ENCODE measurements at places on chromosomes 5 and 9.

DNA sequence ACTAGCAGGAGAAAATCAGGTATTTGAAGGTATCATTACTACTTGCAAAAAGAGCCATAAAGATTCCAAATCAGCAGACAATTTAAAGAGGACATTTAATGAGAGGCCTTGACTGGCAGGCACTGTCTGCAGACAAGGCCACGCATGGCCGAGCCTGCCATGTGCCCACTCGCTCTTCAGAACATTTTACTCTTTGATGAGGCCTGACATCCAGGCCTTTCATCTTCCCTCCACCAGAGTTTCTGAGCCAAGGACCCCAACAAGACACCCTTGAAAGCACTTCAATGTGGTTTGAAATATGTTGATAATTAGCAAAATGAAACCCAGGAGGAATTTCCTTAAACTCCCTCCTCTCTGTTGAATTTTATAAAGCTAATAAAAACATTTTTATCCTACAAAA lies 16.4 kb downstream of the AK8 start:
- H3K4me1 ChIP-seq: peaks cover 8% of the 10 kb centered on the region
- H3K27me3 ChIP-seq: no peaks in the 10 kb centered on the region
- H3K27ac ChIP-seq: no peak overlapping the region
- no peaks in the 10 kb centered on the region for H3K36me3 ChIP-seq
- DNase-seq: no peak

DNA sequence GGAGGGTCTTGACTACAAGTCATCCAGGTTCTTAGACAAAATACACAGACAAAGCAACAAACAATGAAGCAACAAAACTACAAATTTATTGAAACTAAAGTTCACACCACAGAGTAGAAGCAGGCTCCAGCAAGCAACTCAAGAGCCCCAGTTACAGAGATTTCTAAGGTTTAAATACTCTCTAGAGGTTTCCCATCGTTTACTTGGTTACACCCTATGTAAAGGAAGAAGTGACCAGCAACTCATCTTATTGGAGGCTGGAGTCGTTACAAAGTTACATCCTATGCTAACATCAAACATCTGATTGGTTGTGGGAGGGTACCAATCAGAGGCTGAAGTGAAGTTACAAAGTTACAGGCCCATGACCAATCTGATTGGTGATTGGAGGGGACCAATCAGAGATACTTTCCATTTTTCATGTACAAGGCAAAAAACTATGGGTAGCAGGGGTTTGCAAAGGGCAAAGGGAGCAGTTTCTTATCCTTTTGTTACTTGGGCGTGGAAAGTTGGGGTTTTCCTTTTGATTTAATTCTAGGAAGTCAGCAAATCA lies 2292.6 kb upstream of the C9orf72 start:
- H3K4me3 ChIP-seq: no peak overlapping the region
- H3K27me3 ChIP-seq: no peaks in the 10 kb centered on the region
- H3K27ac ChIP-seq: no peak overlapping the region
- no peak for DNase-seq

DNA sequence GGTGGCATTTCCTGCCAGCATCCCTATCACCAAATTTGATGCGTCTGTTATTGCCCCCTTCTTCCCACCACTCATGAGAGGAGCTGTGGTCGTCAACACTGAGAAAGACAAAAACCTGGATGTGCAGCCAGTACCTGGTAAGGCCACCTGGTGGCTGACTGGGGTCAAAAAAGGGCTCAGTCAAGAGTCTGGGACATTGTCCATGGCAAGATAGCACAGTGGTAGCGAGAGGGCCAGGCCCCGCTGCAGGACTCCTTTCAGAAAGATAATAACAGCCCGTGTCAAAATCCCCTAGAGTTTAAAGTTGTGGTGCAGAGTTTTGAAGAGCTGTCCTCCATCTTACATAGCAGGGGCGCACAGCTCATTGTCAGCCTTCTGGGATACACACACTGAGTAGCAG lies 40.8 kb downstream of the CSF1R start:
- DNase-seq: no peak
- no peak overlapping the region for H3K27ac ChIP-seq
- no peaks in the 10 kb centered on the region for H3K27me3 ChIP-seq

- H3K4me3 ChIP-seq: no peak overlapping the region
- no peak for DNase-seq
- H3K36me3 ChIP-seq: peaks cover 15% of the 10 kb centered on the region
- no peak overlapping the region for H3K27ac ChIP-seq
Observed at GRCh38 chr9:6471231-6471850, 58.3 kb downstream of the UHRF2 start.

DNA sequence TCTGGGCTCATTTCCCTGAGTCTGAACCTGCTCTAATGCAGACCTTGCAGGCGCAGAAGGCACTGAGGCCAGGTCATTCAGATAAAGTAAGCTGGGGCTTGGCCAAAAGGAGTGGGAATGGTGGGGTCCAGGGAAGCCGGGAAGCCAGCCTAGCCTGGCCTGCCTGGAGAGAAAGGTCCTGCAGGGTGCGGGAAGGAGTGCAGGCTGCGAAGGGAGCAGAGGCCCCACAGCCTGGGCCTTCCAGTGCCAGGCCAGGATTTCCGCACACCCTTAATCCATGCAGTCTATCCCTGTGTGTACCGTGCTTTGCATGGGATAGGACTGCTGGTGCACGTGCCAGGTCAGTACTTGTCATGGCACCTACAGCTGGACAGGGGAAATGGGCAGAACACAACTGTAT lies 3.6 kb upstream of the STING1 start:
- no peaks in the 10 kb centered on the region for H3K27me3 ChIP-seq
- H3K4me3 ChIP-seq: no peak overlapping the region
- no peaks in the 10 kb centered on the region for H3K36me3 ChIP-seq
- DNase-seq: no peak

GRCh38 chr5:170482511-170482910 lies 21.3 kb upstream of the KCNIP1 start:
- H3K4me1 ChIP-seq: no peaks in the 10 kb centered on the region
- DNase-seq: no peak
- H3K27me3 ChIP-seq: no peaks in the 10 kb centered on the region

DNA sequence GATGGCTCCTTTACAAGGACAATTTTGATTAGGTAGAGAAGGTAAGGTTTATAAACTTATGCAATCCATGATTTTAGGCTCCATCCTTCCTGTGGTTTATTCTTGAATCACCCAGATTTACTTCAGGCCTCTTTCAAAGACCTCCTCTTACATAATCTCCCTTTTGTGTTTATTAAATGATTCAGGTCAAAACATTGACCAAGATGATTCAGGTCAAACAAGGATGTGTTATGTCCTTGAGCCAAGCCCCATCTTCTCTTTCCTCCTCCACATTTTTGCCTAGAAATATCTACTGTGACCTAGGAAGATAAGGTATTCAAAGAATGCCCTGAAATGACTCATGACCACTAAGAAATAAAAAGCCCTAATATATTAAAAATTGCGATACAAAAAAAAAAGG lies 31.8 kb upstream of the TLR4 start:
- no peaks in the 10 kb centered on the region for H3K36me3 ChIP-seq
- H3K27ac ChIP-seq: no peak overlapping the region
- H3K4me3 ChIP-seq: no peak overlapping the region
- H3K4me1 ChIP-seq: no peaks in the 10 kb centered on the region
- DNase-seq: no peak

- peaks cover 88% of the 10 kb centered on the region for H3K36me3 ChIP-seq
- no peak for DNase-seq
- H3K4me3 ChIP-seq: no peak overlapping the region
- no peaks in the 10 kb centered on the region for H3K4me1 ChIP-seq
Observed at GRCh38 chr9:136451221-136451877, 11.7 kb upstream of the INPP5E start.

GRCh38 chr9:103714992-103715391 lies 379.1 kb upstream of the SMC2 start:
- no peak overlapping the region for H3K4me3 ChIP-seq
- H3K27ac ChIP-seq: no peak overlapping the region
- H3K36me3 ChIP-seq: no peaks in the 10 kb centered on the region
- DNase-seq: no peak
- H3K4me1 ChIP-seq: no peaks in the 10 kb centered on the region

DNA sequence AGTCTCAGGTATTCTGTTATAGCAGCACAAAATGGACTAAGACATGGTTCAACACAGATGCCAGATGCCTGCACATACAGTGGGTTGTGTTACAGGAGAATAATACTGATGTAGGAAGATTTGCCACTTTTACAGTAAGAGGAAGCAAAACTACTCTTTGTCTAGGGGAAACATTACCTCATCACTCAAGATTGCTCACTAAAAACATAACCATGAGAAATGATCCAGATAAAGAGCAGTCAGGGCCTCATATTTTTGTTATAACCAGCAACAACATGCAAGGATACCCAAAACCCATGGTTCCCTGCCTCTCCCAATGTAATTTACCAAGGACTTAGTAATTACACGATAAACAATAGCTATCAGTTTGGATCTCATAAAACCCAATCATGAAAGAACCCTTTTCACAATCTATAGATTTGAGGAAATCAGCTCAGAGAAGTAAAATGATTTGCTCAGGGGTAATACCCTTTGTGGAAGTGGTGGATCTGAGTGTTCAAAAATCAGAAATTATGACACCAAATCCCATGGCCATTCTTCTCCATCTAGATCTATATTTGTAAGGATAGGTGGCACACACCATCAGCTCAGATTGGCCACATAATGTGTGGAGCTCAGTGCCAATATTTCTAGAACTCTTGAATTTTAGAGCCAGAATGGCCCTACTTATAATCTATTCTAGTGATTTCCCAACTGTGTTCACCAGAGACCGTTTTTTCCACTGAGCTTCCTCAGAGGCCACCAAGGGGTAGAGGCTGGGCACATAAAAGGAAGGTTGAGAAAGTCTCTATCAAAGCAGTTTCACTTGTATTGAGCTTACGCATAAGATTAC lies 27.8 kb downstream of the DPYSL3 start:
- H3K36me3 ChIP-seq: no peaks in the 10 kb centered on the region
- peaks cover 5% of the 10 kb centered on the region for H3K4me1 ChIP-seq
- no peaks in the 10 kb centered on the region for H3K27me3 ChIP-seq
- H3K4me3 ChIP-seq: no peak overlapping the region
- peak overlapping the region; percentile 74 for H3K27ac ChIP-seq
- DNase-seq: peak; percentile 44

DNA sequence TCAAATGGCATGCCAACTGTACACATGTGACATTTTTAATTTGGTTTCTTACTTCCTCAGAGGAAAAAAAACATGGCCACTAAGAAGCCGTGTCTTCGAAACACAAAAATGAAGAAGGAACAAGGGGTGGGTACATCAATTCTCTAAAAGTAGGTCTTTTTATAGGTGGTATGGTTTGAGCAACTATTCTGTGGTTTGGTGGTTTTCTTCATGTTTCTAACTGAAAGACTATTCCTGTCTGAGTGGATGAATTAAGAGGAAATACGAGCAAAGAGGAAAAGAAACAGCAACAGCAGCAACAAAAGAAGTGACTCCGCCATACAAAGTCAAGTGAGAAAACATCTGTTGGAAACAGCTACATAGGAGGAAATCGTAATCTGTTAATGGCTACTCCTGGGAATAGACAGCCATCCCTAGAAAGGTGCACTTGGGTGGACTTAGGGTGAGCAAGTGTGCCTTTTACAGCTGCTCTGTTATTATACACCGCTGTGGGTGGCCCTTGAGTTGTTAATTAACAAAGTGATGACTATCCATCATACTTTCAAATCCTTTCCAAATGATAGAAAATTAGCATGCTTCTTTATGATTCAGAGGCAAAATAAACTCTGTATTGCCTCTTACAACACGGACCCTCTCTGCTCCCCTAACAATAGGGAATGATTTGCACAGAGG lies 575.8 kb downstream of the TLE1 start:
- no peaks in the 10 kb centered on the region for H3K27me3 ChIP-seq
- DNase-seq: peak; percentile 37
- H3K27ac ChIP-seq: no peak overlapping the region
- H3K36me3 ChIP-seq: no peaks in the 10 kb centered on the region
- H3K4me3 ChIP-seq: no peak overlapping the region

GRCh38 chr9:3732077-3733038 lies 206.6 kb upstream of the RFX3 start:
- no peaks in the 10 kb centered on the region for H3K27me3 ChIP-seq
- no peaks in the 10 kb centered on the region for H3K36me3 ChIP-seq
- peaks cover 11% of the 10 kb centered on the region for H3K4me1 ChIP-seq
- no peak overlapping the region for H3K27ac ChIP-seq
- no peak overlapping the region for H3K4me3 ChIP-seq
- DNase-seq: peak; percentile 92

DNA sequence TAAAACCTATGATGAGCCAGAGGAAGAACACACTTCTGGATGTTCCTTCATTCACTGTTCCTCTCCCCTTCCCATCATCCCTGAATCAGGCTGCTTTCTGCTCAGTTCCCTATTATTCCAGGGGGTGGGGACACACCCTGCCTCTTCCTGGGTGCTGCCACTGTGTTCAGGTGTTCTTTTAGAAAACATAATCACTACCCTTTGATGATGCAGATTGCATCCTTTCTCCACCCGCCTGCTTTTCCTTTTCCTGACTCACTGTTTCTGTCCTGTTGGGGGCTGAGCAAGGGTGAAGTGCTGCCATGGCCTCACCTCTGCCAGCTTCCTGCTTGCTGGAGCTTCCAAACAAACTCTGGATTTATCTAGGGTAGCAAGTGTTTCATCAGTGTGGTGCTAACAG lies 331.9 kb upstream of the GRIA1 start:
- no peak for DNase-seq
- H3K36me3 ChIP-seq: no peaks in the 10 kb centered on the region
- H3K4me1 ChIP-seq: no peaks in the 10 kb centered on the region
- no peaks in the 10 kb centered on the region for H3K27me3 ChIP-seq
- H3K27ac ChIP-seq: no peak overlapping the region

DNA sequence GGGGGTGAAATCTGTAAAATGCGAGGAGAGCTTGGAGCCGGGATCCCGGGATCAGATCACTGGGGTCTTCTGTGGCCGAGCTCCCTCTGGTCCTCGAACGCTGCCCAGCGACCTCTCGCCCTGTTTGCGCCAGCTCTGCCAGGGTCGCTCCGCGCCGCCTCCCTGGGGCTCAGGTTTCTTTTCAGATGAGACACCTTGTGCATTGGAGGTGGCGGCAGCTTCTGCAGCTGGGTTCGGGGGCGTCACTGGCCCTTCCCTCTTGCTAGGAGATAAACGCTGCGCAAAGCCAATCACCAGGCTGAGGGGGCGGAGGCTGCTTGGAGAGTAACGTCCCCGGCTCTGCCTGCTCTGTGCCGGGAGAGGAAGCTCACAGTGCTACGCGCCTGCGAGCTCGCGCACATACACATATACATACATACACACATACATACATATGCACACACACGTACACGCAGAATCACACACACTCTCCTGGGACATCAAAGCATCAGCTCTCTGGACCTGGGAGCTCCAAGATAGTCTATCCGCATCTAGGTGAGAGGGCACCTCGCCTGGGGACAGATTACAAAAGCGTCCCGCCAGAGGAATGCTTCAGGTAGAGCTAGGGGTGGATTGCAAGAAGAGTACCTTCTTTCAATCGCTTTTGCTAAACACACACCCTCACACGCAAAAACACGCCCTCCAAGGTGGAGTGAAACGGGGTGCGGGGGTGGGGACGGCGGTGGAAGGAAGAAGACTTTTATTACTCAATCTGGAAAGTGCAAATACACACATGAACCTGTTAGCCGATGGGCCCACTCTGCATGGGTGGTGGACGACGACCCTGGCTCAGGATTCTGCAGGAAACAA lies at the start of gene ST8SIA4:
Gene ST8SIA4 (minus strand): TSS at position 244 of the 849 bp plus-strand sequence. CDS start 327 bp downstream, outside the sequence.
- peak within 1 kb of the TSS; percentile 42 for H3K4me3 ChIP-seq
- H3K27ac ChIP-seq: peak within 1 kb of the TSS; percentile 68
- peaks cover 23% of the 10 kb centered on the region for H3K4me1 ChIP-seq

Data from stomach (tissue), 19 donors.